Vagina (tissue), 2 donors: ENCODE measurements at places on chromosomes 4 and X.

DNA sequence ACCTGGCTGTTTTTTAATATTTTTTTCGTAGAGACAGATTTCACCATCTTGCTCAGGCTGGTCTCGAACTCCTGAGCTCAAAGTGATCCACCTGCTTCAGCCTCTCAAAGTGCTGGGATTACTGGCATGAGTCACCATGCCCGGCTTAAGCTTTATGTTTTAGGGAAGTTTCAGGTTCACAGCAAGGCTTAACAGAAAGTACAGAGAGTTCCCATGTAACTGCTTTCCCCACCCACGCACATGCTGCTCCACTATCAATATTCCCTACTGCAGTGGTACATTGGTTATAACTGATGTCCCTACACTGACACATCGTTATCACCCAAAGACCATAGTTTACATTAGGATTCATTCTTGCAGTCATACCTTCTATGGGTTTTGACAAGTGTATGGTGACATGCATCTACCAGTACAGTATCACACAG, 62.7 kb downstream of the PRPS1 start:
- H3K27ac ChIP-seq = no peak overlapping the region
- DNase-seq = no peak
- no peaks in the 10 kb centered on the region for H3K36me3 ChIP-seq

DNA sequence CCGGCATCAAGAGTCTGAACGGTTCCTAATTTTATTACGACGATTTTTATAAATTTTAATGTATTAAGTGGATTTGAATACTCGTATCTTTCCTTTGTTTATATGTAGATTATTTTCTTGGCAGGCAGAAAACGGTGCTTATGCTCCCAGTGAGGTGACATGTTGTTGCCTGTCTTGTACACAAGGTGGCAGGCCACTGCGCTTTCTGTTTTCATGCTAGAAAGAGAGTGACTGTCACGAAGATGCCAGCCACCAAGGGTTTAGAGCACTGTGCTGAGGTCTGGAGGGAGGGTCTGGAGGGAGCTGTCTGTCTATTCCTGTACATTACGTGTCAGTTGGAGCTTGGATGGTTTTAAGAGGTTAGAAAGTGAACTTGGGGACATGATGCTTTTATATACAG, 87.7 kb downstream of the SHROOM2 start:
- no peak for DNase-seq
- no peak overlapping the region for H3K27ac ChIP-seq
- H3K27me3 ChIP-seq = no peaks in the 10 kb centered on the region
- H3K4me1 ChIP-seq = no peaks in the 10 kb centered on the region
- no peak overlapping the region for H3K4me3 ChIP-seq
- H3K36me3 ChIP-seq = no peaks in the 10 kb centered on the region

- H3K36me3 ChIP-seq = no peaks in the 10 kb centered on the region
- H3K27me3 ChIP-seq = no peaks in the 10 kb centered on the region
- H3K4me3 ChIP-seq = no peak overlapping the region
- no peak overlapping the region for H3K27ac ChIP-seq
These were observed 230.6 kb downstream of the PCDH7 start for GRCh38 chr4:30950737-30951136.

DNA sequence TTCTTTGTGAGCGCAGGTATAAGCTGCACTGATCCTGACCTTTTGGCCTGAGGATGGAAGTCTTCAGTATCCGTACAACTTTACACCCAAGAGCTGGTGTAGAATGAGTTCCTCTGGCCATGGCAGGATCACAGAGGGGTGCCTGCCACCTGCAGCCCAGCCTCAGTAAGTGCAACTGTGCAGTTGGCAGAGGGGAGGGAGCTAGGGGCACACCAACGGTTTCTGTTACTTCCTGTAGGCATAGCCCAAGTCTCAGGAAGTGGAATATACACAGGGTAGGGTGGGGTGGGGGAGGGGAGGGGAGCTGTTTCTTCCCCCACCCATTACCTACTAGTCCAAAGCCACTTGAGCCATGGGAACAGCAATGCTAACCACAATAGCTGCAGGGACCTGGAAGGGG, 85.4 kb upstream of the GBA3 start:
- no peak overlapping the region for H3K27ac ChIP-seq
- H3K36me3 ChIP-seq = no peaks in the 10 kb centered on the region
- no peak overlapping the region for H3K4me3 ChIP-seq
- no peak for DNase-seq

DNA sequence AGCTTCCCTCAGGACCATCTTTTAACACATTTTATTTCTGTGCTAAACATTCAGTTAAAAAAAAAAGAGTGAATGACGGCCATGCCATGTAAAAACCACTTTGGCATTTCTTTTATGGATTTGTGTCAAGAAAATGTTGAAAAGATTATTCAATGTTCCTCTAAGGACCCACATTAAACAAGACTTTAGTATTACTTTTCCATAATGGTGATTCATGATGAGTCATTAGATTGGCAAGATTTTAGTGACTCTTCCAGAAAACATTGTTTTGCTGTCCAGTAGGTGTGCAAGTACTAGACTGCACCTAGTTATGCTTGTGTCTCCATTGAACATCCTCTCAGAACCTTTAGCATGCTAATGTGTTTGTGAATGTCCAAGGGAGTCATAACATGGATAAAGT, 748.6 kb downstream of the STPG2 start:
- H3K4me3 ChIP-seq = no peak overlapping the region
- H3K4me1 ChIP-seq = no peaks in the 10 kb centered on the region
- H3K36me3 ChIP-seq = no peaks in the 10 kb centered on the region
- H3K27ac ChIP-seq = no peak overlapping the region
- DNase-seq = no peak

DNA sequence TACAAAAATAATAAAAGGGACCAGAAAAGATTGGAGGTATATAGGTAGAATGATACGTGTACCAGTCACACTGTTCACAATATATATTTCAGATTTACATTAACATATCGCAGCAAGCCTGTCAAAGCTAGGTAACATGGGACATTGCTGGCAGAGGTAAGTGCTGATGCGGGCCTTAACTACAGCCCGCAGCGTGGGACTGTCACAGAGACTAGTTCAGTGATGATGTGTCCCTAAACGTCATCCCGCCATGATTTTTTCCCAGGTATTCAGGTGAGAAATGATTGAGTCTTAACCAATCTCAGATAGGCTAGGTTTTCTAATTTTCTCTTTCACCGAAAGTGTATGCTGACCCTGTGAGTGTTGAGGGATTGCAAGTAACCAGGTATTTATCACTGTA, 7.8 kb upstream of the ATXN3L start:
- no peaks in the 10 kb centered on the region for H3K4me1 ChIP-seq
- no peak for DNase-seq
- no peak overlapping the region for H3K27ac ChIP-seq
- no peaks in the 10 kb centered on the region for H3K27me3 ChIP-seq
- H3K36me3 ChIP-seq = no peaks in the 10 kb centered on the region
- no peak overlapping the region for H3K4me3 ChIP-seq
